Stimulated activated CD4-positive, alpha-beta T cell treated with anti-CD3 and anti-CD28 coated beads, Interleukin-1b, Interleukin-23, amount 100 ng/mL, for 1 hour (primary cell): ENCODE measurements at places on chromosomes 11 and 22.

GRCh38 chr11:4809246-4809645 lies 5.1 kb upstream of the OR52R1 start:
- no peak for DNase-seq

GRCh38 chr11:68670208-68670992 lies 13.9 kb upstream of the GAL start:
- DNase-seq: no peak

GRCh38 chr11:58621586-58622262 lies 741 bp upstream of the CNTF start:
- no peak for DNase-seq

DNA sequence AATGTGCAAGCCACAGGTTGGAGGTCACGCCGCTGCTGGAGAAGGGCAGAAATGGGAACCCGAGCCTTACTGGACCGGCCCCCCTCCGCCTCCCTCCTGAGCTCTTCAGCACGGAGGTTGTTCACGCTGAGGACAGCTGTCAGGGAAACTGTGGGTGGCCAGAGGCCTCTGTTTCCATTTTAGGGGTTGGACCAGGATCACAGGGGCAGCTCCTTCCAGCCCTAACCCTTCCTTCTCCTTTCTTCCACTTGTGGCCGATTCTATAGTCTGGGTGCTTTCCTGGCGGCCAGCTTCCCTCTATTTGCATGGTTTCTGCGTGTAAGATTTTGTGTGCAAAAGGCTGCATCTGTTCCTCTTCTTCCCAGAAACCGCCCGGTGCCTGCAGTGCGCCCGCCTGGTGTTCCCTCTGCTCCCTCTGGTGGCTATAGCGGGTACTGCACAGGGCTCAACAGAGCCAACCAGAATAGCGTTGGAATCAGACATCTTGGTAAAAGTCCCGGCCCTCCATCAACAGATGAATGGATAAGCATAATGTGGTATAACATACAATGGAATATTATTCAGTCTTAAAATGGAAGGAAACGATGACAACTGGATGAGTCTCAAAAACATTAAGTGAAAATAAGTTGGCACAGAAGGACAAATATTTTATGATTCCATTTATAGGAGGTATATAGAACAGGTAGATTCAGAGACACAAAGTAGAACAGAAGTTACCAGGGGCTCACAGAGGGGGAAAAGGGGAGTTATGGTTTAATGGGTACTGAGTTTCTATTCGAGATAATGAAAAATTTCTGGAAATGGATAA lies 8.4 kb upstream of the SLC22A8 start:
- DNase-seq: peak; percentile 67

GRCh38 chr11:19625438-19625837 lies 87.2 kb upstream of the NAV2 start:
- no peak for DNase-seq
